ENCODE measurements at places on chromosomes 6 and 20.
A peak's percentile ranks its signal among the peaks of the same experiment; 100 is the strongest.

DNA sequence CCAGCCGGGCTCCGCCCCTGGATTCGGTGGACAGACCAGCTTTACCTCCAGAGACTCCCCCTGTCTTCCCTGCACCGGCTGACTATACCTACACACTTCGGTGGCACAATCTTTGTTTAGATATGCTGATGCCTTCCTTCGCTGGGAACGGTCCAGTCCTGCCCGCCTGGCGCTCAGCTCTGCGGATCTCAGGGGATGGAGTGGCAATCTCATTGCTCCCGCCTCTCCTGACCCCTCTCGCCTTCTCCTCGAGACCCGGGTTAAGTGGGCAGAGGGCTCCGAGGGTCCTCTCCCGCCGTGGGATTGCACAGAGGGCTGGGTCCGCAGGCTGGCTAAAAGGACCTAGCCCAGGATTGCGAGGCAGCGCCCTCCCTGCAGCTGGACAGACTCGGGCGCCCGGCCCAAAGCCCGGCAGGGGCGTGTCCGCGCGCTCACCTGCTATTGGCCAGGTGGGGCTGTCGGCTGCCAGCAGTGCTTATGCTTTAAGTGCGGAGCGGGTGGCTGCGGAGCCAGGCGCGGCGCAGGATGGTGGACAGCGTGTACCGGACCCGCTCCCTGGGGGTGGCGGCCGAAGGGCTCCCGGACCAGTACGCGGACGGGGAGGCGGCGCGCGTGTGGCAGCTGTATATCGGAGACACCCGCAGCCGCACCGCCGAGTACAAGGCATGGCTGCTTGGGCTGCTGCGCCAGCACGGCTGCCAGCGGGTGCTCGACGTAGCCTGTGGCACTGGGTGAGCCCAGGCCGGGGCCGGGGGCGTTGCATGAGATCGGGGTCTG lies at the start of gene GNMT:
Gene GNMT (plus strand): TSS at position 512 of the 777 bp plus-strand sequence. CDS start 14 bp downstream, at position 526.
- DNase-seq = no peak

DNA sequence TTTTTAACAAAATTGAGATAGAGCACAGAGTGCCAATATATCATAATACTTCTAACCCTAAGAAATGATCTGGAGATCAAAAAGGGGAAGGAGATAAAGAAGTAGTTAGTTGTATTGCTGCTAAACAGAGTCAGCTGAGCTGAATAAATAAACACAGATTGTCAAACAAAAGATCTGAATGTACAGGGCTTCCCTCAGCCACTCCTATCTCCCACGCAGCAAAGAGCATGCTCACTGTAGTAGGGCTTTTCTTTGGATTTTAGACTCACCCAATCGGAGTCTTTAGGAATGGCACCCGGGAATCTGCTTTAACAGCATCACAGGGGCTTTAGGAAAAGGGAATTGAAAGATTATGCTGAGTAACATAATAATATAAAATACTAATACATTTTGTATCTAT lies 222.2 kb upstream of the STXBP5 start:
- DNase-seq = no peak

DNA sequence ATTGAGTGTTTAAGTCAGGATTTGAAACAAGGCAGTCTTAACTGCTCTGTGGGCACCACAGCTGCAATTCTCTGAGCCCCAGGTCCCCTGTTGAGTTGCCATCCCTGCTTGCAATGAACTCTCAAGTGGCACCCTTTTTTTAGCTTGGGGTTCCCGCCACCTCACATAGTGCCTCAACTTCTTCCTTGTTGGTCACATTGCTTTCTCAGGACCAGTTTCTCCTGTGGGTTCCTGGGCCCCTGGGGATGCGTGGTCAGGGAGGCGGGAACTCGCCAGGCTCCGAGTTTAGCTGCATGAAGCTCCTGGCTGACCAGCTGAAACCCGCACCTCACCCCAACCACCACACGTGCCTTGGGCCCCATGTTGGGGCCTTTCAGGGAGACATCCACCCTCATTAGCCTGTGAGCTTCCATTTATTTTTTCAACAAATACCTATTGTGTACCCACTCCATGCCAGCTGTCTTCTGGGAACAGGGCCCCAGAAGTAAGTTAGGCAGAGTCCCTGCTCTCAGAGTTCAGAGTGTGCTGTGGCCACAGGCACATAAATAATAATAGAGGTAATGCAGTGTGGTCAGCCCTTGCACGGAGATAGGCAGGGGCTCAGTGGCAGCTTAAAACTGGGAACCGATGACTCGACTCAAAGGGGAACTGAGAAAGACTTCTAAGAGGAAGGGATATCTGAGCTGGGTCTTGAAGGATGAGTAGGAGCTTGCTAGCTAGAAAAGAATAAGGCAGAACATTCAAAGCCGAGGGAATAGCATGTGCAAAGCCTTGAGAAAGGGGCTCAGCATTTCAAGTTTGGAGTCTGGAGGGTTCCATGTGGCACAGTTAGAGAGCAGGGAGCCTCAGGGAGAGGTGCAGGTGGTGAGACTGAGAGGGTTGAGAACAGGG lies 33.9 kb upstream of the FAM83D start:
- DNase-seq = no peak

DNA sequence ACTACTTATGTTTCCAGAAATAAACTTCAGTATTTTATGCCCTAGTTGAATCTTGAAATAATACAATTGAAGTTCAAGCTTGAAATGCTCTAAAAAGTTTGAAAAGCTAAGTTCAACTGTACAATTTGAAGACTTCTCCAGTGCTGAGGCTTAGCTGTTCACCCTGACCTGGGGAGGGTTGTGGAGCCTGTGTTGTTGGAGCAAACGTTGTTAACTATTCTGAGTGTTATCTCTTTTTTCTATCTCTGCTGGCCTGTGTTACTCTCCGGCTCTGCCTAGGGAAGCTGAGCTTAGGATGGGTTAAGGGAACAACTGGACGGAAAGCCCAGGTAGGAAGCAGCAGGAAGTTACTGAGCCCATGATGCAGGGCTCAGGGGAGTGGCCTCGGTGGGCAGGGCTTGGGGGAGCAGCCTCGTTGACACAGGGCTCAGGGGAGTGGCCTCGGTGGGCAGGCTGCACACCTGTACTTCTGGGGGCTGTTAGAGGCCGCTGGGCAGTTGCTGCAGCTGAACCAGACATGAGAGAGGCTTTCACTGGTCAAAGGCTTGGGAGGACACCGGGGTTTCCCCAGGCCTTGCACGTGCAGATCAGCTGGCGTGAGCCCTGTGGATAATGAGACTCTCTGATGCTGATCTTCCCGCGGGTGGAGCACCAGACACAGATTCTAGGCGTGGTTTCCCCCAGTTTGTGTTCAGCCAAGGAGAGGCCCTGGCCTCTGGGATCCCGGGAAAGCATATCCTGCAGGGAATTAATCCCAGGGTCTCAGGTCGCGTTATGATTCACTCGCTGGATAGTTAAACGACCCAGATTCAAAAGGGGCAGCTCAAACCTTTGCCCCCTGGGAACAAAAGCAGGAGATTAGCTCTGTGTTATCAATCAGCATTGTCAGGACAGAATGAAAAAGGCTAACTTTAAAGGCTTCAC lies 58.9 kb downstream of the ERMARD start:
- DNase-seq = no peak

GRCh38 chr6:10268611-10269310 lies 146.1 kb downstream of the TFAP2A start:
- DNase-seq = peak; percentile 8

GRCh38 chr20:50551288-50551687 lies 41.1 kb downstream of the PTPN1 start:
- no peak for DNase-seq

DNA sequence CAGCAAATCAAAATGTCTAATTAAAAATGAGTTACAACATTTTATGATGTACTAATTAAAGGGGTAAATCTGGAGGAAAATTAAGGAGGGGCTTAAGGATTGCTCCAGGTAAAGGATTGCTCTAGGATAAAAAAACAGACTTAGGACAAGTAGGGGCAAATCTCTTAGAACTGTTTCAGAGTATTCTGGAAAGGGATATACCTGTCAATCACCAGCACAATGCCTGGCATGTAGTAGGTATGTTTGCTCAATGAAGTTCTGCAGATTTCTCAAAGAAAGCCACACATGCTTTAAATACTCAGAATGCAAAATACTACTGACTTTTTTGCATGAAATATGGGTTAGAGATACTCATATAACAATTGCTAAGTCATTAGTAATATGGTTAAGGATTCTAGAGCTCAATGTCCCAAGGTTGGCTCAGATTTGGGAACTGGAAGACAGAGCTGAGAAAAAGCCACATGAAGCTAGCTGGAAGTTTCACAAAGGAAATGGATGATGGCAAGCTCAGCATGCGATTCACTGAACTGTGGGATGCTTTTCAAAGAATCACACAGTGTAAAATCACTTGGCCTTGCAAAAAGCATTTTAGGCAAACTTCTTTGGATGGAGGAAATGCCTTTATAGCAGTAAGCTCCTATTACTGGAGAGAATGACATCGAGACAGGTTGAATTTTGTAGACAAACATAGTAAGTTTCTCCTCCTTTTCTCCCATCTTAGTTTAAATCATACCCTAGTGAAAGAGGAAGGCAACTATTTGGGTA lies 72.8 kb downstream of the MAP3K5 start:
- DNase-seq = no peak

DNA sequence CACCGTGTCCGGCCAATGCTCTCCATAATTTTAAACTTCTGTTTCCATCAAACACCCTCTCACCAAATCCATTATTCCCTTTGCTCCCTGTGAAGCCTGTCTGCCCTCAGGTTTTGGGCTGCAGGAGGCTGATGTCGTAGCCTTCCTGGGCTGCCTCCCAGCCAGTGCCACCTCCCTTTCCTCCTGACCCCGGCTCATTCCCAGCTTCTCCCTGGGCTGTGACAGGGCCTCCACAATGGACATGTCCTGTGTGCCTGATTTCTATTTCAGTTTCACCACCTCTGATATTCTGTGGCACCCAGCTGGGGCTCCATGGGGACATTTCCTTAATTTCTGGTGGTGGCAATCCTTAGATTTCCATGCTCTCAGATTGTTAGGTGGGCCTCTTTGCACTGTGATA lies 28.8 kb downstream of the IL20RA start:
- DNase-seq = no peak

GRCh38 chr20:25032065-25032477 lies 25.9 kb downstream of the ACSS1 start:
- DNase-seq = no peak

DNA sequence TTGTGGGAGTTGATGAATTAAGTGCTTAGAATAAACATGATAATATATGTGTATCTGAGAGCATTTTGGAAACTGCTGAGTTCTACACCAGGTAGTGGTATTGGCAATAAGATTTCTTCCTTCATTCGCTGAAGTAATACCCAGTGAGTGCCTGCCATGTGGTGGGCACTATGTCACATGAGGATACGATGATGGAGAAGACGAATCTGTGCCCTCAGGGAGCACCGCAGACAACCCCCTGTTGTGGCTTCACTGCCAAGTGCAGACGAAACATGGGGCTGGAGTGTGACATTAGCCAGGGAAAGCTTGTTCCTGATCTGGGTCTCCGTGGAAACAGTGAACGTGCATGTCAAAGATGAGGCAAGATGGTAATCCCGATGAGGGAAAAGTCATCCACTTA lies 7.9 kb downstream of the ZNF76 start:
- DNase-seq = no peak

GRCh38 chr20:54061101-54061881 lies 9.1 kb downstream of the BCAS1 start:
- DNase-seq = no peak

GRCh38 chr20:59376109-59376841 lies 75.9 kb downstream of the EDN3 start:
- DNase-seq = no peak

- DNase-seq = no peak
Observed at GRCh38 chr6:142746524-142746923, 198.5 kb downstream of the HIVEP2 start.

- no peak for DNase-seq
Observed at GRCh38 chr6:131400779-131401496, 172.1 kb upstream of the ARG1 start.

DNA sequence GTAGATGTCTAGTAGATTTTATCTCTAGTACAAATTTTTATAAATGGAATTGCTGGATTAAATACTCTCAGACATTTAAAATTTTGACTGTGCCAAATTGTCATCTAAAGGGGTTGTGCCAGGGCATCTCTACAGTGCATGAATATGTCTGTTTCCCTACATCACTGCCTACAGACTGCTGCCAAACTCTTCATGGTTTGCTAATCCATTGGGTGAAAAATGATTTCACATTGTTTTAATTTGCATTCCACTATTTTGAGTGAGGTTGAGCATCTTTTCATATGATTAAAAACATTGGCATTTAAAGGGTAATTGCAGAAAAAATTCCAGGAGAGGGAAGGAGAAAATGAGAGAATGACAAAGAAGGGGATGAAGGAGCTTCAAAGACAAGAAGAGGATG lies 267.7 kb upstream of the RNF24 start:
- DNase-seq = no peak

GRCh38 chr6:15713325-15713724 lies 50.5 kb upstream of the DTNBP1 start:
- DNase-seq = no peak

GRCh38 chr6:136035378-136036070 lies 184.0 kb downstream of the PDE7B start:
- DNase-seq = no peak

GRCh38 chr6:157679605-157680580 lies 143.2 kb upstream of the SNX9 start:
- DNase-seq = no peak

- no peak for DNase-seq
Observed at GRCh38 chr6:1619673-1620503, 10.2 kb downstream of the FOXC1 start.

DNA sequence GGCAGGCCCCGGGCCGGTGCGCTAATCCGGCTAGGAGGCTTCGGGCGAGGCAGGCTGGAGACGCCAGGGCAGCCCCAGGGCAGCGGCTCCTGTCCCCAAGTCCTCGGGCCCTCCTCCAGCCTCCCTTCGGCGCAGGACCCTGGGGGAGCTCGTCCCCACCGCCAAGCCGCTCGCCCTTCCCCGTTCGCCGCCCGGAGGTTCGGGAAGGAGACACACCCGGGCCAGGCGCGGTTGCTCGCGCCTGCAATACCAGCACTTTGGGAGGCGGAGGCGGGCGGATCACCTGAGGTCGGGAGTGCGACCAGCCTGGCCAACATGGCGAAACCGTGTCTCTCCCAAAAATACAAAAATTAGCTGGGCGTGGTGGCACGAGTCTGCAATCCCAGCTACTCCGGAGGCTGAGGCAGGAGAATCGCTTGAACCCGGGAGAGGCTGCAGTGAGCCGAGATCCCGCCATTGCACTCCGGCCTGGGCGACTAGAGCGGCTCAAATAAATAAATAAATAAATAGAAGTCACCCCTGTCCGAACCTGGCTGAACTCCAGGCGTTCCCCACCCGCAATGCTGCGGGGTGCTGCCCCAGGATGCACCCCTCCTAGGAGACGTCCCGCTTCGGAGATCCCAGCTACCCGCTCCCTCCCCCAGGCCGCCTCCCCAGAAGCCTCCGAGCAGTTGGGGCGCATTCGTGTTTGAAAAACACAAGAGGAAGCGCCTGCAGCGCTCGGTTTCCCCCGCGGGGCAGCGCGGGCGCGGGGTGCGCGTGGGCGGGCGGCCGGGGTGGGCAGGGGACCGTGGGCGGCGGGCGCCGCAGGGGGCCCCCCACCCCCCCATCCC lies 27.5 kb downstream of the SERPINB9 start:
- no peak for DNase-seq

GRCh38 chr6:154433477-154434241 lies 76.8 kb downstream of the CNKSR3 start:
- DNase-seq = no peak

Measured in left renal pelvis (tissue), 4 donors.